GM23248 (cell line): ENCODE measurements at places on chromosomes 4 and X. TPM values are rescaled to one million over a fixed set of nuclear protein-coding genes. Genes with fewer than 3 reads are reported as not detected.

TKTL1 gene
- total RNA-seq, result not detected in 2 replicates

CLCN4 gene
- 0.89 and 0.97 TPM in 2 replicates for total RNA-seq

DNA sequence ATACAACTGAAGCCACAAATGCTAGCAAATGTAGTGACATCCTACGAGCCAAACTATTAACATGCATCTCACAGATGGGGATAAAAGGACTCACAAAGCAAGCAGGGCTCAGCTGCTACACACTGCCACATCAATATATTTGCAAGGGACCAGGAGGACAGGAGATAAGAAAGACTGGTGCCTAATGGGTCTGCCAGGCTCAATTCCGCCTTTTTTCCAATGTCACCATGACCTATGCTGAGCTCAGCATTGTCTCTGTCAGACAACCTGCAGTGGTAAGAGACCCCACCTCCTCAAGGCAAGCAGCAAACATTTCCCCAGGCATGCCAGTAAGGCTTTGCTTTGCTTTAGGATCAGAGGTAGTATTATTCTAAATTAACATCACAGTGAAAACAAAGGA is 435 bp downstream of the DCX start:
- DNase-seq, result no peak

GAGE13 gene
- total RNA-seq, result not detected in 2 replicates

RGS12 gene
- total RNA-seq, result 13.2 and 15.2 TPM in 2 replicates
